ENCODE measurements at places on chromosomes 7 and 10. TPM values are rescaled to one million over a fixed set of nuclear protein-coding genes. Genes with fewer than 3 reads are reported as not detected.
A peak's percentile ranks its signal among the peaks of the same experiment; 100 is the strongest.

DNA sequence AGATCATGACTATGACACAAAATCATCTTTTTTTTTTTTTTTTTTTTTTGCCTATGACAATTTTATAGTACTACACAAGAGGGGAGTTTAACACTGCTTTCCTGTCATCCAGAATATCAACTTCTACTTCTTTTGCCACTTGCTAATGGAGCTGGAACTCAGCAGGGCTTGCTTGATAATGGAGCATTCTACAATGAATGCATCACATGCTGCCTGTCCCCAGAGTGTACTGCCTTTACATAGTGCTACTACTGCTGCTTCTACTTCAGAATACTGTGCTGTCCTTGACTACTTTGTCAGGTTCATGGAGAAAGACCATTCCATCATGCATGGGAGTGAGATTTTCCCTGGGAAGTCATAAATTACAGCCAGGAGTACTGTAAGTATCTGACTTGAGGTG is 338.6 kb upstream of the SEMA3A start:
- no peak overlapping the region for H3K4me3 ChIP-seq
- H3K27ac ChIP-seq, result no peak overlapping the region
- H3K27me3 ChIP-seq, result no peaks in the 10 kb centered on the region
- no peak for DNase-seq
- H3K36me3 ChIP-seq, result no peaks in the 10 kb centered on the region

DNA sequence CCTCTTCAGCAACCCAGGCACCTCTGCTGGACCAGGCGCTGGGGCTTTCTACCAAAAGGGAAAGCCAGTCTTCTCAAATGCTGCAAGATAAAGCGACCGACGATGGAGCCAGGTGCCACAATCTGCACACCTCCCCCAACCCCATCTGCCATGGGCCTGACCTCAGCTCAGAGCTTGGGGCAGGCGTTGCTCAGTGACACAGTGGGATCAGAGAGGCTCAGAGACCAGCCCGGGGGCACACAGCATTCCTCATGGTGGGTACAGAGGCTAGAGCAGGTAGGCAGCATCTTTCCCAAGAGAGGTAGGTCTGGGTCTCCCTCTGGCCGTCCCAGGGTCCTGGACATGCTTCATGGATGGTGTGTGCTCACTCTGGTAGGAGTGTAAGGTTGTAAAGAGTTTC is 56.3 kb downstream of the ZMIZ1 start:
- peaks cover 52% of the 10 kb centered on the region for H3K36me3 ChIP-seq
- H3K4me1 ChIP-seq, result peaks cover 8% of the 10 kb centered on the region
- H3K4me3 ChIP-seq, result no peak overlapping the region
- no peak for DNase-seq
- H3K27ac ChIP-seq, result no peak overlapping the region

Gene TMEM229A
- not detected for total RNA-seq

GRCh38 chr7:66837007-66837406 is 84.0 kb upstream of the TMEM248 start:
- no peaks in the 10 kb centered on the region for H3K36me3 ChIP-seq
- H3K4me3 ChIP-seq, result no peak overlapping the region
- no peaks in the 10 kb centered on the region for H3K27me3 ChIP-seq
- peak; percentile 12 for DNase-seq

Gene STYXL1
- 29.9 TPM for total RNA-seq

Gene DENND11
- total RNA-seq, result 22.6 TPM
